ENCODE measurements at places on chromosomes 1 and 21.

DNA sequence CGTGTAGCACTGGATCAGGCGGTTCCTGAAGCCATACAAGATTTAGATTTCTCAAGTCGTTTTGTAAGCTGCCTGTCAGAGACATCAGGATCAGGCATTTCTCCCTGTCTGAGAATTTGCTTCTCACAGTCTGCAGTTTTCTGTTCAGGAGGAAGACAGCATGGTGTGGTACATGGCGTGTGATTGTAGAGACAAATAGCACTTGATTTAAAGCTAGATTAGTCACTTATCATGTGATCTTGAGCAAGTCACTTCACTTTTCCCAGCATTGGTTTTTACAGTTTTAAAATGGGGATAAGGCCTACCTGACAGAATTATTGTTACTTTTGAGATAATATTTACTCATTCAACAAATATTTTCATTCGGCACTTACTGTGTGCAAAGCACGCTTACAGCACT, 63.3 kb downstream of the AK4 start:
- no peak for DNase-seq

GRCh38 chr1:205515781-205516253, 11.3 kb downstream of the CDK18 start:
- DNase-seq, result no peak

DNA sequence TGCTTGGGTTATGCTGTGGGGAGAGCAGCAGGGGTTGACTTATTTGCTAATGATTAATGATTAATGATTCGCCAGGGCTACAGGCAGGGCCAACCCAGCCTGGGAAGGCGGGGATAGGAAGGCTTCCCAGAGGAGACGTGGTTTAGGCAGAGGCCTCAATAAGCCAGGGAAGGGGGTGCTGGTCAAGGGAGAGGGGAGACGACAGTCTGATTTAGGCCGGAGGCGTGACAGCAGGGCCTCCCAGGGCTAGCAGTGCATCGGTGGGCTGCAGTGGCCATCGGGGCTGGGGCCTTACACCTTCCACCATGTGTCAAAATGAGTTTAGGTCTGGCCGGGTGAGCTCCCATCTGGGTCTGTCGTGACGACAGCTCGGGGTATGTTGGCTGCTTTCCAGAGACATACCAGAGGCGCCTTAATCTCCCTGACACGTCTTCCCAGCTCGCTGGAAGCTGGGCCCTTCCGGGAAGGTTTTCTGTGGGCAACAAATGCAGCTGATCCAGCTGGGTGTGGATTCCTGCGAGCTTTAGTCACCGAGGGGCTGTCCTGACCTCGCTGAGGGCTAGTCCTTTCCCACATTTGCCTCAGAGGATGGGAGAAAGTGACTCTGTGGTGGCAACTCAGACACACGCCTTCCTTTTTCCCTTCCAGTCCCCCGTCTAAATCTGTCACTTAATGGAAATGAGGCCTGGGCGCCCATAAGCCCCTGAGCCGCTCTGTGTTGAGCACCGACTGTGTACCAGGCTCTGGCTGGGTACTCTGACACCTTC, 3.7 kb upstream of the SLC1A7 start:
- no peak for DNase-seq

DNA sequence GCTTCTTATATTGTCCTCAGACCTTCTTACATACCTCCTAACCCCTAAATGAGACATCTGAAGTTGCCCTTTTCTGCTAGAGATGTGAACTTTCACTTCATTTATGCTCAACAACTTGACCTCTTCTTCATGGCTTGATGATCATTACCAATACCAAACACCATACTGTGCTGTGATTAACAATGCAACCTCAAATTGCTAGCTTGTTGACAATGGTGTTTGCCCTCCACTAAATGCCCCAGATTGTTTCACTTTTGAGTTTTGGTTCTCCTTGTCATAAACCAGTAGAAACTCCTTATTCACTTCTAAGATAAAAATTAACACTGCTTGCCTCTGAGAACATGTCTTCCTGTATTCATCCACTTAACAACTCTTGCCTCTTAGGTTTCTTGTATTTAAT, 5.6 kb downstream of the JAK1 start:
- peak; percentile 32 for DNase-seq

DNA sequence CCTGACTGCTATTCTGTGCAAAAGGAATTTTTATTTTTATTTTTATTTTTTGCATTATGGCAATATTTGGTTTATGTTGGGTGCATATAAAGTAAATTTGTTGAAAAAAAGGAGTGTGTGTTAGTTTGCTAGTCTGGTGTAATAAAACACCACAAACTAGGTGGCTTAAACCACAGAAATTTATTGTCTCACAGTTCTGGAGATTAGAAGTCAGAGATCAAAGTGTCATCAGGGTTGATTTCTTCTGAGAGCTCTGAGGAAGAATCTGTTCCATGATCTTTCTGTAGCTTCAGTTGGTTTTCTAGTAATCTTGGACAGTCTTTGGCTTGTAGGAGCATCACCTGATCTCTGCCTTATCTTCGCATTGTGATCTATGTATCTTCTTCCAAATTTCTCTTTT, 6.5 kb downstream of the SLC30A7 start:
- DNase-seq, result no peak

DNA sequence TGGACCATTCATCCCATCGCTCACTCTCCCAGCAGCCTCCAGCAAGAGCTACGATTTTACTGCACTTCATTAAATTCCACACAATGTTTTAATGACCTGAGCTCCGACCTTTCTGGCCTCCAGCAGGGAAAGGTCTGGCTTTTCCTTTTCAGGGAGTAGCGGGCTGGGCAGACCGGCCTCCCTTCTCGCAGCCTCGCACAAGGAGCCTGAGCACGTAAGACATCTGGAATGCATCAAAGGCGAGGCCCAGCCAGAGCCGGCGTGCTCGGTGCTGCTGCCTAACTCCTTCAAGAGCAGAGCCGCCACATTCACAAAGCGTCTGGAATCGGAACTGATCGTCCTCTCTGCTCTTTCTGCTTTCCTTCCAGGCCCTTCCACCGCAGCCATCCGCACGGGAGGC, 32.5 kb upstream of the FHAD1 start:
- DNase-seq, result no peak

- DNase-seq, result no peak
These were observed 99.6 kb downstream of the CRB1 start for GRCh38 chr1:197367627-197368026.

- no peak for DNase-seq
These were observed 360.1 kb downstream of the BARHL2 start for GRCh38 chr1:90356991-90357390.
